NCI-H1436 (cell line): ENCODE measurements at places on chromosomes 16 and 17.

DNA sequence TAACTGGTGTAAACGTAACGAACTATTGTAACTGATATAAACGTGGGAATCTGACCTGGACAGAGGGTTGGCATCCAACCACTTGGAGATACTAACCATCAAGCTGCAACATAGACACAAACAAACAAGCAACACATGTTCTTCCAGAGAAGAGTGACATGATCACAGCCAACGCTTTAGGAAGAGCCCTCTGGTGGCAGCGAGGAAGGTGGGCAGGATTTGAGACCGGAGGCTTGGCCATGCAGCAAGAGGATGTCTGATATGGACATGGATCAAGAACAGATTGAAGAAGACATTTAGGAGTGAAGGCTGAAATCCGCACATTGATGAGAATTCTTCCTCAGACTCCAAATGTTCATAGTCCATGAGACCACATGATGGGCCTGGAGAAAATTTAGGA lies 40.3 kb upstream of the TNRC6A start:
- no peak for DNase-seq

DNA sequence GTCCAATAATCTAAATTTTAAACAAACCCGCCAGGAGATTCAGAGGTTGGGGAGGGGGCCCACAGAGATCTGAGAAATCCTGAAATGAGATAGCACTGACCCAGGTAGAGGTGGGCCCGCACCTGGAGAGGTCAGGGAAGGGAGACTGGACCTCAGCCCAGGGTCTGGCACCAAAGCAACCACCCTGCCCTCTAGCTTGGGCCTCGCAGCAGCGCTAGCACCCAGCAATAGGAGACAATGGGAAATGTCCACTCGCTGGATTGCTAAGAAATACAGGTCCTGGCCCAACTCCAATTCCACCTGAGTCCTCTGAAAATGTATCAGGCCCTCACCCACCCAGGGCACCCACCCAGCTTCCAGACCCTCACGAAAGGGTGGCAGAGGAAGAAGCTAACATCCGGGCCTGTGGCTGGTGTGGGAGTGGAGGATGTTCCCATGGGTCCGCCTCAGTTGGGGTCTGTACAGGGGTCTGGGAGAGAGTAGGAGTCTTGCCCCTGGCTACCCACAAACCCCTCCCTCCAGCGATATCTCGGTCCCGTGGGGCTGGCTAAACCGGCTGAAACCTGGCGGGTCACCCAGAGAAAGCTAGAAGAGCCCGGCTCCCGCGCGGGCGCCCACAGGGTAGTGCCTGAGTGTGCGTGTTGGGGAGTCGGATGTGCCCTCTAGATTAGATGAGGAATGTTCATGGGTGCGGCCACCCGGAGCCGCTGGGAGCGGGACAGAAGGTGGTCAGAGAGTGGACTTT lies 1.1 kb downstream of the PLLP start:
- DNase-seq = no peak

DNA sequence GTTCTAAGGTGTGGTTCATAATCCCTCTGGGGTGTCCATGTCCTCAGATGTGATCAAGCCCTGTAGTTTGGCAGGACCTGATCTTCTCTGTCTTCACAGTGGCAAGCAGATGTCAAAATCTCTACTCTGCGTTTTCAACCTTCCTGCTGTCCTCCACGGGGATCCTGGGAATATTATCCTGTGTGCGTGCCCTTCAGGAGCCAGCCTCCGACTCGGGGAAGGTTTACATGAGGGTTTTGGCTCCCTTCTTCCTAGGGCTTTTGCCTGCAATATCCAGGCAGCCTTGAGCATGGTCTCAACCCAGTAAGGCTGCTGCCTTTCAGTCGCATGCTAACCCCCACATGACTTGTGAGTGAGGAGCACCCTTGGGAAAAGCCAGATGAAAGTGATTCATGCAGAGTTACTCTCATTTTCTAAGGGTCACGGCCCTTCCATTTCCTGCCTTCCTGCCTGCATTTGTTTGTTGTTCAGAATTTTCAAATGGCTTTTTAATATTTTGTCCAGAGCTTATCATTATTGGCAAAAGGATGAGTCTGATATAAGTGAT lies 202.2 kb upstream of the CHMP6 start:
- DNase-seq = peak; percentile 46

- DNase-seq = no peak
Measured at GRCh38 chr16:6903671-6904070, 429.0 kb upstream of the RBFOX1 start.
